Activated CD4-positive, alpha-beta T cell treated with anti-CD3 and anti-CD28 coated beads, Interleukin-2, amount 50 U/mL, for 24 hours (primary cell): ENCODE measurements at places on chromosomes 12 and 14.
A peak's percentile ranks its signal among the peaks of the same experiment; 100 is the strongest.

DNA sequence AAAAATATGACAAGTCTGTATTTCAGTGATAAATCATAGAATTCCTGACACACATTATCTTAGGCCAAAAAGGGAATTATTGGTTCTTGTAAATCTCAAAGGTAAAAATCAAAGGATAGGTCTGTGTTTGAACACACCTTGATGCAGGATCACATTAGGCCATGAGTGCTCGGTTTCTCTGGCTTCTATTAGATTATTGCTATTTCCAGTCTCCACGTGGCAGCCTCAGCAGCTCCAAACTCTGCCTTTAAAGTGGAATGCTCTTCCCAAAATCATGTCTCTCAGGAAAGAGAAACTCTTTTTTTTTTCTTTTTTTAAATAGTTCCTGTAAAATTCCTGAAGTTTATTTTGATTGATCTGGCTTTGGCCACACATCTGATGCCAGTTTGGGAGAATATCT, 105.6 kb upstream of the FRMD6 start:
- DNase-seq, result no peak

DNA sequence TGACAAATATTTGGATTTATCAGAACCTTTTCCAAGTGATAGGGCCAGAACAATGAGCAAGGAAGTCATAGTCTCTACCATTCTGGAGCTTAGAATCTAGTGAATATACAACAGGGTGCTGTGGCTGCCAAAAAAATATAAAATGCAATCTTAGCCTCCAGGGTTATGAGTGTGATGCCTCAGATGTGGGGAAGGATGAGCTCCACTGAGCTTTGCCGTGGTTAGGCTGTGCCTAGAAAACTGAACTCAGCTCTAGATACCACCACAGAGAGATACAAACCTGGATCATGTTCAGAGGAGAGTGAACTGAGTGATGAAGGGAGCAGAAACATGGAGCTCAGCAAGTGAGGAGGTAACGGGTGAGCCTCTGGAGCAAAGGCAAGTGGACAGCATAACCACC, 138.1 kb upstream of the HIF1A start:
- DNase-seq, result no peak

GRCh38 chr14:42929806-42930480, 1323.3 kb downstream of the LRFN5 start:
- no peak for DNase-seq

- peak; percentile 17 for DNase-seq
These were observed 98.8 kb downstream of the CALM1 start for GRCh38 chr14:90495357-90496276.

DNA sequence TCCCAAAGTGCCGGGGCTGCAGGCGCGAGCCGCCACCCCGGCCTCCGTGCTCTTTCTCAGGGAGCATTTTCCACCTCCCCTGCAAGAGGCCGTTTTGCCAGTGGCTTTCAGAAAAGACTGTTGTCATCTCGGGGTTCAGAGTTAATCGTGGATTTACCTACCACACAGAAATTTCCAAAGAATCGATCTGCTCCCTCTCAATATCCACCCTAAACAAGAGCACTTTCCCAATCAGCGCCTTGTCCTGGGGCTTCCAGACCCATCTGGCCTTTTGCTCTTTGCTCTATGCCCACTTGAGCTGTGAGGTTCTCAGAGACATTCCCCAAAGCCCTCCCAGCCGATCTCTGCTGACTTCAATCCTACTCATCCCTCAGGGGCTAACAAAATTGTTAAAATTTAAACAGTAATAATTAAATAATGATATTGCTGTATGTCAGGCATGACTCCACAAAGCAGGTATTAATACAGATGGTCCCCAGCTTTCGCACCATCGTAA, 86.6 kb downstream of the NINJ2 start:
- no peak for DNase-seq

GRCh38 chr12:132194056-132194455, 49.8 kb downstream of the NOC4L start:
- DNase-seq, result no peak

- DNase-seq, result no peak
These were observed 231.0 kb upstream of the HMGA2 start for GRCh38 chr12:65593239-65593701.

DNA sequence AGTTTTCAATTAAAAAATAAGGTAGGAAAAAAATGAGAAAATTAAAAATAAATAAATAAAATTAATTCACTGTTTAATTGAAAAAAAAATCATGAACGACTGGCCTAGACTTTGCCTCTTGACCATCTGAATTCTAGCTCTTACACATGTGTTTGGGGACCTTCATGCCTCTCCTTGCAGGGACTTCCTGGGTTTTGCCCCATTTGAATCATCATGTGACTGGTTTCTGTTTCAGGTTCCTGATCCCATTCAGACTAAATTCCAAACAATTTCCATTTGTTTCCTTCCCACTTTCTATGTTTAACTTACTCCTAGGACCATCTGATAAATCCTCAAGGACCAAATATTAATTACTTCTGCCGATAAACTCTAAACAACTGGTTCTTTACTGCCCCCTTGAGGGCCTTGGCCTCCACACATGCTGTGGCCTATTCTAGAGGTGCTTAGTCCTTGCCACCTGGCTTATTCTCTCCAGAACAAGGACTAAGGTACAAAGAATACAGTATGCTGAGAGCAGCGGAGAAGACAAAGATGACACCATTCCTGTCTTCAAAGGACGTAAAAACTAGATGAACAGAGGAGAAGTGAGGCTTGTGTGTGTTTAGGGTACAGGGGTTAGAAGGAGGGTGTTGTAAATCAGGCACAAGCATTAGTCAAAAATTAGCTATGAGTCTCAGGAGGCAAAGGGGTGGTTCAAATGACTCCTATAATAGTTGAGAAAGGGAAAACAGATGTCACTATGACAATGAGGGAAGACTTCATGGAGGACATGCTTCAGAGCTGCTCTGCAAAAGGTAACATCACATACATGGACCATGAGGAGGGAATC, 125.8 kb upstream of the AVPR1A start:
- no peak for DNase-seq

DNA sequence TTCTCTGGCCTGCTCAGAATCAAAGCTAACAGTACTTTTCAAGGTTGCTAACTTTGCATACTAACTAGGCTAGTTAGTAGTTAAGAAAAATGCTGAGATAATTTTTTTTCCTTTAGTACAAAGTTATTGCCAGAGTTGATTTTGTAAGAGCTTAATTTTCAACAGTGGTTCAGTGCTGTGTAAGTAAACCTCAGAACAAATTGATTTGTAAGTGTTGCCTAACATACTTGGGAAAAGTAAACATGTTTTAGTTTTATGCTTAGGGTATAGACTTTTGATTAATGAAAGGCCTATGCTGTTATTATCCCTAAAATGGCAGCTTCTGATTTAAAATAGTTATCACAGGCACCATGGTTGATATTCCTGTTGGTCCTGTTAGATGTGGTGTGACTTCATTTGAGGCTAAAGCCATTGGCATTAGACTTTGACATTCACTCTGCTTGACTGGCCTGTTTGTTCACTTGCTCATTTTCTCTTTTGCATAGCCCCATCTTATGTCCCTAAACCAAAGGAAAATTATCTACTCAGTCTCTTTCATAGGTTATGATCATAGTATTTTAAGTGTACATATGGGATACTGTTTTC, 5.2 kb downstream of the CMAS start:
- no peak for DNase-seq

DNA sequence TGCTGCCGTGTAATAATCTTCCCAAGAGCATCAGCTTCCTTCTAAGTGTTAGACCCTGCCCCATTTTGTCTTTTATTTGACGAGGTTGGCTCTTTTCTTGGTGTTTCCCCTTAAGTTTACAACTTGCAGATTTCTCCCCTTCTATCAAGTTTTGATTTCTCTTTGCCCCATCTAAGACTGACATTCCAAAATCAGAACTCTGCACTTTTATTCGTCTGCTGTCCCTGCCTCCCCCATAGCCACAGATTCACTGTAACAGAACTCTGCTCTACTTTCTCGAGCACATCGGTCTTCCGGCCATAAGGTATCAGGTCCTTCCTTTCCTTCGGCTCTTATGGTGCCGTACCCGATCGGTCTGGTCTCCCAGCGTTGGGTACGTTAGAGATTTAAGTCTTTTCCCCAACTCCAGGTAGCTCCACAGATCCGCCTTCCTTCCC, 563 bp downstream of the DCP1B start:
- no peak for DNase-seq

DNA sequence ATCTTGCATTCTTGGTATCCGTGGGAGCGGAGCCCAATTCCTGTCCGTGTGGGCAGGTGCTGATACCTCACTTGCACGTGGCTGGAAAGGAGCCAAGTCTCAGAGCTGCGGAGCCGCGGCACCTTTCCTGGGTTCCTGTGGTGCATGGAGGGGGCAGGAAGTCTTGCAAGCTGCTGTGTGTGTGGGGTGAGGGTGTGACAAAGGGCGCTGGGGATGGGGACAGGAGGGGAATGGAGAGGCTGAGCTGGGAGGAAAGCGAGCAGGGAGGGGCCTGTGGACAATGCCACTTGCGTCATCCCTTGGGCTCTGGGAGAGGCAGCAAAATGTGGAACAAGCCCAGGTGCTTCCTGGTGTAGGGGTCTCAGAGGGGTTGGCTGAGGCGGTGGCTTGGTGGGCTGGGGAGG, 86.7 kb downstream of the CALM1 start:
- peak; percentile 0 for DNase-seq

GRCh38 chr14:94632305-94632590, 20.1 kb downstream of the SERPINA3 start:
- no peak for DNase-seq

DNA sequence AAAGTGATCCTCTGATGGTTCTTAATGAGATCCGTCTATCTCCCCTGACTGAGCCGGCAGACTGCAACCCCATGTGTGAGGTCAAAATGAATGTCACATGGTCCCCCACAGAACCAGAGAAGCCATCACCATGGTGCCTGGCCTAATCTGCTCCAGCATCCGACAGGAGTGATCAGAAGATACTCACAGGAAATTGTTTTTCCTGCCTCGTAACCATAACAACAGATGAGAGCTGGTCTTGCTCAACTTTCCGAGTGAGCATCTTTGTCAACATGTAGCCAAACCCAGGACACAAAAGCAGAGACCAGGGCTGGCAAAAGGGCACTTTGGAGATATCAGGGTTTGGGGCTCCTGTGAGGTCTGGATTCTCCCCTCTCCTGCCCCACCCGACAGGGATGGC, 72.1 kb upstream of the C14orf180 start:
- no peak for DNase-seq

- DNase-seq, result no peak
These were observed 460.3 kb downstream of the EGLN3 start for GRCh38 chr14:33490555-33490954.

GRCh38 chr12:54991991-54992375, 7.4 kb upstream of the TESPA1 start:
- DNase-seq, result no peak
